ENCODE measurements at places on chromosomes 2 and 18.
A peak's percentile ranks its signal among the peaks of the same experiment; 100 is the strongest.

DNA sequence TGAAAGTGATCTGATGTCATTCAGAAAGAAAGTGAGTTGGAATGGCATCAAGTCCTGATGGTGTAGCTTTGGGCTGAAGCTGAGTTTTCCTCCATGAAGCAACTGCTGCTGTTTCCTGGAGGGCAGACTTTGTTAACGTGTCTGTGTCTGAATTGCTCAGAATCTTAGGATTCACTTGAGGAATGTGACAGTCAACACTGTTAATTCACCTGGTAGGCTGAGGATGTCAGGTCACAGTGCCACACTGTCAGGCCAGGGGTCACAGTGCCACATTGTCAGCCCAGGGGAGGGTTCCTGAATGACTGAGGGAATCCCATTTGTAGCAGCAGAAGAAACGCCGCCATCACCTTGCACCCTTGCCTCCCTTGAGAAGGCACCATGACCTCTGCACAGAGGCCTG lies 39.4 kb downstream of the LYPD6B start:
- no peak for DNase-seq

DNA sequence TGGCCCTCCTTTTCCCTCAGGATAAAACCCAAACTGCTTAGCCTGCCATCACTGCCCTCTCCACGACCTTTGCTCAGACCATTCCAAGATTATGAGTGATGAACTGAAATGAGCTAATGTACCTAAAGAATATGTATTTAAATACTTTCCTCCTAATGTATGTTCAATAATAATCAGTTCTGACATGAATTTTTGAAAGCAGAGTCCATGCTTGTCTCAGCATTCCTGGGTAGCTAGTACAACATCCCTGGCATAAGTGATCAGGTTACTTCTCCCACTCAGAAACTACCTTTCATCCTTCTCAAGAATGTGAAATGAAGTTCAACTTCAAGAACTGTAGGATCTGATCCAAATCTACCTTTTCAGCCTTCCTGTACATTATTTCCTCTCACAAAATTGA lies 103.6 kb downstream of the UNC80 start:
- no peak for DNase-seq

DNA sequence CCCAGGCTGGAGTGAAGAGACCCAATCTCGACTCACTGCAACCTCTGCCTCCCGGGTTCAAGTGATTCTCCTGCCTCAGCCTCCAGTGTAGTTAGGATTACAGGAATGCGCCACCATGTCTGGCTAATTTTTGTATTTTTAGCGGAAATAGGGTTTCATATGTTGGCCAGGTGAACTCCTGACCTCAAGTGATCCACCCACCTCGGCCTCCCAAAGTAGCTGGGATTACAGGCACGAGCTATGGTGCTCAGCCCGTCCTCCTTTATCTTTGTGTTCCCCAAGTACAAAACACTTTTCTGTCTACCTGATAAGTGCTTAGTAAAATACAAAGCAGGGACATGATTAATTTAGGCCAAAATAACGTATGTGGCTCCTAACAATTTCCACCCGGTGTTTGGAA lies 91.2 kb upstream of the STK17B start:
- DNase-seq = no peak

DNA sequence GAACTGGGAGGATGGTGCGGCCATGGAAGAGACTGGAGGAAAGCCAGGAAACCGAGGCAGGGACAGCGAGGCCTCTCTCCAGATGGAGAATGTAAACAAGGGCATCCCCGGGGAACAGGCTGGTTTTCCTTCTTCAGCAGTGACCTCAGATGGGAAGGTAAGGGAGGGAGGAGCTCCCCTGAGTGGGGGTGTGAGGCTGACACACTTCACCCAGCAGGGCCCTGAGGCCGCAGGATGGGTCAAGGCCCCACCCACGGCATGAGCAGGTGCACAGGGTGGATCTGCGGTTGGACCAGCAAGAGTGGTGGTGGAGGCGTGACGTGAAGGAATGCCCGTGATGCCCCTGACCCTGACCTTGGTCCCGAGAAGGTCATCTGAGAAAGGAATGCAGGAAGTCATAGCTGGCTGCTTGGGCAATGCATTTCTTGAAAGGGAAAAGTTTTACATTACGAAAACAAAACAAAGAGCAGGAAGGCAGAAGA lies 48.1 kb downstream of the ADCY3 start:
- no peak for DNase-seq

DNA sequence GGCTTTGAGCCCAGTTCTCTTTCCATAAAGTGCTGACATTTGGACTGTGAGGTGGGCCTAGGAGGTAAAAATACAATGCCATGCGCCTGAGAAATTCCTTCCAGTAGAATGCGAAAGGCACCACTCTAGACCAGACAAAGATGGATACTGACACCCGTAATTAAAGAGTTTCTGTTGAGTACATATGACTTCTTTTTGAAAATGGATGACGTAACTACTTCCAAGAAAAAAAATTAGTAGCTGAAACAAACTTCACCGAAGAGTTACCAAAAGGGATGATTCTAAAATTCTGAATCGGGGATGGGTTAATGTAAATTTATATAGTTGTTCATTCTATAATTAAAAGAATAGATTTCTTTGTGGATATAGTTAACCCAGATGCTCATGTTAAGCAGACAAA lies 146.8 kb downstream of the ALK start:
- no peak for DNase-seq

- no peak for DNase-seq
Observed at GRCh38 chr2:99471654-99472599, 17.9 kb downstream of the REV1 start.

DNA sequence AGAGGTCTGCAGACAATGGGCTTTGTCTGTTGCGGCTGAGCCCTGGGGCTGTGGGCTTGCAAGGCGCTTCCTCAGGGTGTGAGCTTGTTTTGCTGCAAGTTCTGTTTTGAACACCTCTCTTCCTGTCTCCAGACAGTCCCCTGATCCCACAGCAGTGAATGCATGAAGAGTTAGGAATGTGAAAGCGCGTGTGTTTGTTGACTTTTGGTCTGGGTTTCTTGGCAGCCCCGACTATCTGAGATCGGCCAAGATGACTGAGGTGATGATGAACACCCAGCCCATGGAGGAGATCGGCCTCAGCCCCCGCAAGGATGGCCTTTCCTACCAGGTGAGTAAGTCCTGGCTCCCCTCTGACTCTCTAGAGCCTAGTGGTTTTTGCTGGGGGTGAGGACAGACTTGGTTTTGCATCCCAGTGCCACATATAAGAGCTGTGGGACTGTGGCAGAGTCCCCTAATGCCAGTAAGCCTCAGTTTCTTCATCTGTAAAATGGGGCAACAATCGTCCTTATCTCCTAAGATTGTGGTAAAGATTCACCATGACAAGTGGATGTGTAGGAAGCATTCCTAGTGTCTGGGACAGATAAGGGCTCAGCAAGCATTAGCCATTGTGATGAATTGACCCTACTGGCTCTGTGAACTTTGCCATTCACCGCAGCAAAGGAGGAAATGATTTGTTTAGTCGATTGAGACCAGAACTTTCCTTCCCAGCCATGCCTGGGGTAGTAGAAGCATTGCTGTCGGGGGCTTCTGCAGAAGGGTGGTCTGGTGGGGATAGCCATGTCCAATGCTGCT lies 3.0 kb downstream of the LBH start:
- DNase-seq = no peak

- DNase-seq = no peak
Observed at GRCh38 chr2:11658208-11659114, 11.5 kb downstream of the NTSR2 start.

DNA sequence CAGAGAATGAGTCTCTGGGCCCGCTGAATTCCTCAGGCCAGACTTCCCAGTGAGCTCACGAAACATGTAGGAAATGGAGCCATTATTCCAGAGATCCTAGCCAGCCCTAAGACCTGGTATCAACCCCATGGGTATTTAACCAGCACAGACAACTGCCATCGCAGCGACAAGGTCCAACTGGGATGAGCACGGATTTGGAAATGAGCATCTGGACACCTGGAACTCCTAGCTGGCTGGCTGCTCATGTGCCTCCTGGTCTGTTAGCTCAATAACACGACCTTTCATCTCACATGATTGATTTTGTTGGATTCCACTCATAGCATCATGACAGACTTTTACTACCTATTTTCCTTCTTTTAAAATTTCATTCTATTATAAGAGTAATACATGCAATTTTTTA lies 51.0 kb downstream of the POU3F3 start:
- DNase-seq = no peak

DNA sequence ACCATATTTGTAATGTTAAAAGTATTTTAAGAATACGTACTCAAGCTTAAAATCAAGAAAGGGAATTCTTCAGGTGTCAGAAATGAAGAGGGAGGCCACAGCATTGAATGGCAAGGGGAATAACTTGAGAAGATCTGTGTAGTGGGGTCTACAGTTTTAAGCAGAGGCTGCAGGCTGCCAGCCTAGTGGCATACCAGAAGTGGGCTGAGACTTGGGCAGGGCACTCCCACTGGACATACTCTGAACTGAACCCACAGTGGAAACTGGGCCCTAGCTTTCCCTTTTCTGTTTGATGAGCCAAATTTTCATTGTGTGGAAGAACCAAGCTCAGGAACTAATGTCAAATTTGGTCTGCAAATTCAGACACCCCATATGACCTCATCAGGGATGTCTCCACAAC lies 238.8 kb downstream of the PTPRM start:
- DNase-seq = no peak

GRCh38 chr2:223260681-223261080 lies 208.7 kb downstream of the KCNE4 start:
- no peak for DNase-seq

GRCh38 chr2:59034106-59034505 lies 793.0 kb upstream of the FANCL start:
- DNase-seq = no peak

DNA sequence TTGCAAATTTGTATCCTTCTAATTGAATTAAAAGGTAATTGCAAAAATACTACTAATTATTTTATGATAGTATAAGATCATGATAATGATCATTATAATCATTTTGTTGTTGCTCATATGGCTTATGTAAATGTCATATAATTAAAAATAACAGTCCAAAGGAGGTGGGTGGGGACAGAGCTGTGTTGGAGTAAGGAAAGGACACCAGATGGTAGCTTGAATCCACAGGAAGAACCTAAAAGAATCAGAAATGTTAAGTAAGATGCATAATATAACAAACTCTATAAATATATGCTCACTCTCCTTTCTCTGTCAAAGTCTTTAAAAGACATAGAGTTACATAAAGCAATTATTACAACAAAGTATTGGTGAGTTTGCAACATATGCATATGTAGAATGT lies 650.7 kb upstream of the HS6ST1 start:
- no peak for DNase-seq

DNA sequence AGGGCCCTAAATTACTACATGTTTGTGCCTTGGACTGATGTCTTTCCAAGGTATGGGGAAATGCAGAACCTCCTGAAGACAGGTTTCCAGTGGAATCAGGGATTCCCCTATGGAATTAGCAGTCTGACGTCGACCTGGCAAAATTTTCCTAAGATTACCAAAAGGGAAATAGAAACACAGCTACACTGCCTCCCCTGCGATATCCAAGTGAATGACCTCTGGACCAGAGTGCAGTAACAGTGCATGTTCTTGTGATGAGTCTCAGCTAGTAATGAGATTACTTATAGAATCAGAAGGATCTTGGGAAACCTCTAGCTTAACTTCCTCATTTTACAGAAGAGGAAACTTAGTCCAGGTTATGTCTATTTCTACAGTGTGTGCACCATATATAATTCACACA lies 21.3 kb upstream of the CHST9 start:
- no peak for DNase-seq

DNA sequence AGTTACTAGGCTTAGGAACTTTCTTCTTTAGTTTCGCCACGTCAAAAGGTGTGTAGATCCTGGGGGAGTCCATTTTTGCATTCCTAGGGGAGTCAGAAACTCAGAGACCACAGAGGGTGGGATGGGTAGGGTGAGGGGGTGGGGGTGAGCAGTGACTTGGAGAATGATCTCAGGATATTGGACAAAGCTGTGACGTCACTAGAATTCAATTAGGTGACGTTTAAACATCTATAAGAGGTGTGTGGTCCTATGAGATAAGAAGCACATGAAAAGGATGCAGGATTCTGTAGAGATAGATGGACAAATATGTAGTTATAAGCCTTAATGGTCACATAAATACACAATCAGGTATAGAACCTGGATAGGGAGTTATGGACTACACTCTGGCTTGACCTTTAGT lies 21.5 kb downstream of the SLC4A3 start:
- no peak for DNase-seq

DNA sequence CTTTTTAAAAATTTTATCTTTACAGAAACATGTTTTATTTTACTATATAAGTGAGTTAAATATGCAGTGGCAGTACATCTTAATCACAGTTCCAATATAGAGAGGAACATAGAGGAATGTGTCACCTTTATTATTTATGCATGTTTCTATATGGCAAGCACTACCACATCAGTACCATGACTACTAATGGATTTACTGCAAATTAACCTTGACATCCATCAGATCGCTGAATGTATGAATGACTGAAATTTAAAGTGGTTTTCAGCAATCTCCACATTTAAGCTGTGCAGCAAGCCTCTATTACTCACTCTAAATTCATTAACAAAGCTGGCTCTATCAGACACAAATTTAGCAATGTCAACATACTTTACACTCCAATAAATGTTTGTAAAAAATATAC lies 790.6 kb downstream of the NRXN1 start:
- DNase-seq = no peak

- no peak for DNase-seq
Observed at GRCh38 chr2:70080610-70081200, 6.6 kb upstream of the PCBP1 start.

DNA sequence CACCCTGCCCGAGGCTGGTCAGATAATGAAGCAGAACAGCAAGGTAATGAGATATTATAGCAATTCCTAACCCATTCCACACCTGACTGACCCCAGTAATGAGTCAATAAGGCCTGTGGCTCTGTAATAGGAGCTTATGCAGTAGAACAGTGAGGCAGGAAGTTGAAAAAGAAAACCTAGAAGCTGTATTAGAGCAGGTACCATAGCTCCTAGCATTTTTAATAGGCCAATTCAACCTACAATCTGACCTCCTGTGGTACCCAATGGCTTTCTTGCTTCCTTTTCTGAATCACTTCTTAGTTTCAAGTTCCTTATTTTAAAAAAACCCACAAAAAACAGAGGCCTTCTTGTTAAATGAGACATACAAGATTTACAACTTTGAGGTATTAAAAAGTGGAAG lies 43.6 kb upstream of the MAP2 start:
- DNase-seq = no peak

- DNase-seq = peak; percentile 81
Observed at GRCh38 chr2:134375935-134376334, 122.1 kb downstream of the MGAT5 start.

DNA sequence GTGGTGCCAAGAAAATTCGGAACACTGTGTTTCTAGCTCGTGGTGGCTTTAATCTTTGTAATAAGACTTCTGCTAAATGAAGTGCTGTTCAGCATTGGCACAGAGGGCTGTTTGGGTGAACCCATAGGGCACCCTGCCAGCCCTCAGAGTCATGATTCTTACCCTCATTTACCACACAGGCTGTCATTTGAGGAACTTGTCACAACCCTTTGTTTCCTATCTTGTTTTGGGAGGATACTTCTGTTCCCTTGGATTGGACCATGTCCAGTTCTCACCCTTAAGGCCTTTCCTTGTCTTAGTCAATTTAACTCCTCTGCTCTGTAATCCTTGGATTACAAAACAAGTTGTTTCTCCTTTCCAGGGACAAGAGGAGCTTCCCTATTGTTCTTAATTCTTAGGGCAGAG lies 225.7 kb downstream of the MTX2 start:
- peak; percentile 67 for DNase-seq

- no peak for DNase-seq
Observed at GRCh38 chr2:9211496-9211895, 4.9 kb downstream of the ASAP2 start.

GRCh38 chr2:238108423-238109183 lies 8.5 kb downstream of the ESPNL start:
- no peak for DNase-seq

- no peak for DNase-seq
Observed at GRCh38 chr18:37274309-37275236, 291.0 kb downstream of the CELF4 start.
